Activated naive CD8-positive, alpha-beta T cell treated with anti-CD3 and anti-CD28 coated beads, Interleukin-2, amount 10 ng/mL, durations not matched to agents 7 days and 5 days (primary cell): ENCODE measurements at places on chromosomes 7 and 10. TPM values are rescaled to one million over a fixed set of nuclear protein-coding genes. Genes with fewer than 3 reads are reported as not detected.

Gene TACR2
- total RNA-seq, result not detected

Gene PGAM2
- 0.74 TPM for total RNA-seq

Gene LRRTM3
- total RNA-seq, result not detected

Gene ASB10
- total RNA-seq, result not detected

Gene RET
- 0.22 TPM for total RNA-seq

Gene CRYGN
- 0.91 TPM for total RNA-seq

DNA sequence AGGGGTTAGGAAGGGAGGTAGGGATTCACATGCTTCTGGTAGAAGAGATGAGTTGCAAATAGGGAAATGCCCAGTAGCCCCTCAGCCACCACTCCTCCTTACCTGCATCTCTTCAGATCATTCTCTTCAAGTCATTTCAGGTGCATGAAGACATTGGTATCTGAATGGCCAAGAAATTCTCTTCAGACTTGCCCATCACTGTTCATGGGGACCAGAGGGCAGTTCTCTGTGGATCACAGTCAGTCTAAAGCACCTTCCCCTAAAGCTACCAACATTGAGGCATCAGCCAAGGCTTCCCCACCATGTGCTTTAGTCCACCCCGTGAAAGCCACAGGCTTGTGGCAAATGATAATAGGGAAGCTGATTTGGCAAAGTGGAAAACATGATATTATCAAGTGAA lies 319.4 kb upstream of the ZNF32 start:
- no peak for DNase-seq

GRCh38 chr10:82738592-82738991 lies 863.6 kb downstream of the NRG3 start:
- no peak for DNase-seq

DNA sequence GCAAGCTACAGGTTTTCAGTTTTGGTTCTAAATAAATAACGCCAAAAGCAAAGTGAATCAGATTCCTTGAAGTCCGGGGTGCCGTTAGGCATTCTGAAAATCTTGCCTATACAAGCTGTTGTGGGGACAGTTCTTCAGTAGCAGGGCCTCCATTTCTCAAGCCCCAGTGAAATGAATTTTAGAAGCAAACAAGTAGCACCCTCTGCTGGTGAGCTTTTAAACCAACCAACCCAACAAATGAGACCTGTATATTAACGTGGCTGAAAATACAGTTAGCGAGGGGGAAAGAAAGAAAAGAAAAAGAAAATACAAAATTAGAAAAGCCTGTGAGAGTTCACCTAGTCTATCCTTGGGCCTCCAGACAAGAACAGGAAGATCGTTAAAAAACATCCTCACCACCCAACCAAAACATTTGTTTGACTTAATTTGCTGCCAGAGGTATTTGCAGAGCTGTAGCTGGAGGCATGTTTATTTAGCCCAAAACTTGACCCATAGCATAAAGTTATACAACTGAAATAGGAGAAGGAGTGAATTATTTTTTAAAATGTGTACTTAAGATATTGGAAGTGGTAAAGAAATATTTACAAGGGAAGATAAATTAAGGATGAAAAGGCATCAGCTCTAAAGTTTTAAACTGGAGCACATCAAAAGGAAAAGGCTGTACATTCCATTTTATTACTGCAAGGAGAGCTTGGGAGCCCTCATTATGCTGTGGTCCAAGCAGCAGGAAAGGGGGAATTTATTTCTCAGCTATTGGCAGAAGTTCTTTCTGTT lies 98.9 kb downstream of the DYNC1I1 start:
- DNase-seq, result no peak

DNA sequence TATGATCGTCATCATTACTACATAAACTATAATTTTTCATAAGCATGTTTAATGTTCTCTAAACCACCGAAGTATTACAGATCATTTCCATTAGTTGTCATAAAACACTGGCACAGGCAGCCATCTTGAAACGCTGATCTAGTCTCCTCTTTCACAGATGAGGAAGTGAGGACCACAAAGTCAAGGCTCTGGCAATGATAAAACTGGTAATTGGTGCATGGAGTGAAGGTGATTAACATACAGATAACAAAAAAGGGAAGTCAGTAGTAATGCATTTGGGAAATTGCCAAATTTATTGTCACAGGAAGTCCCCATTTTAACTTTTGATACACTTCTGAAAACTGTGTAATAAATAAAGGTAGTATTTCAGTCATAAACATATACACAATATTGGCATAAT lies 49.3 kb downstream of the FBXL13 start:
- DNase-seq, result no peak

GRCh38 chr10:43912469-43912868 lies 263.8 kb upstream of the ZNF32 start:
- DNase-seq, result no peak

GRCh38 chr10:107103174-107104025 lies 61.1 kb downstream of the SORCS1 start:
- no peak for DNase-seq

DNA sequence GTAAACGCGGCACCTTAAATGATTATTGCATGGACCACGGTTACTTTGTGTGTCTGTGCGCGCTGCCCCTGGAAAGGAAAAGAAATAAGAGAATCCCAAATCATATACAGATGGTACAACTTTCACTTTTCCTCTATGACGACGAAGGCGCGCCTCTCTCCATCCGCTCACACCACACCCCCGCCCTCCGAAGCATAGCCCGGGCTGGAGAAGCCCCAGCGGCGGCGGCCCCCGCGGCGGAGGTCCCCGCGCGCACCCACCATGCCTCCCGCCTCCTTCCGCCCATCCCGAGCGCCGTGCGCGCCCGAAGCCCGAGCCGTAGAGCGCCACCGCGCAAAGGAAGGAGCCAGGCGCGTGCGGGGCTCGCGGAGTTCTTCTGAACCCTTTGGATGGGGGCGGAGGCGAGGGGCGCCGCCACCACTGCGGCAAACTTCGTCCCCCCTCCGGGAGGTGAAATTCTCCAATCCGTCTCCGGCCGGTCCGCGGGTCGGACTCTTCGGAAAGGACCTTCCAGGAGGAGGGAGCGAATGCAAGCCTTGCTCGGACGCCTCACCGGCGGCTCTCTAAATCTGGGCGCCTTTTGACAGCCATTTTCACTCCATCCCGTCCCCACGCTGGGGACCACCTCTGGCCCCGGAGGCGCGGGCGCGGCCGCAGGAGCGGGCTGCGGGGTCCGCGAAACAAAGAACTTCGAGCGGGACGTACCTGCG lies 588 bp downstream of the GLI3 start:
- peak; percentile 51 for DNase-seq

DNA sequence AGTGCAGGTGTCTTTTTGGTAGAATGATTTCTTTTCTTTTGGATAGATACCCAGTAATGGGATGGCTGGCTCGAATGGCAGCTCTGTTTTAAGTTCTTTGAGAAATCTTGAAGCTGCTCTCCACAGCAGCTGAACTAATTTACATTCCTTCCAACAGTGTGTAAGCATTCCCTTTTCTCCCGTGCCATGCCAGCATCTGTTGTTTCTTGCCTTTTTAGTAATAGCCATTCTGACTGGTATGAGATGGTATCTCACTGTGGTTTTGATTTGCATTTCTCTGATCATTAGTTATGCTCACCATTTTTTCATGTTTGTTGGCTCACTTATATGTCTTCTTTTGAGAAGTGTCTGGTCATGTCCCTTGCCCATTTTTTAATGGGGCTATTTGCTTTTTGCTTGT lies 486.3 kb downstream of the GALNT17 start:
- DNase-seq, result no peak

DNA sequence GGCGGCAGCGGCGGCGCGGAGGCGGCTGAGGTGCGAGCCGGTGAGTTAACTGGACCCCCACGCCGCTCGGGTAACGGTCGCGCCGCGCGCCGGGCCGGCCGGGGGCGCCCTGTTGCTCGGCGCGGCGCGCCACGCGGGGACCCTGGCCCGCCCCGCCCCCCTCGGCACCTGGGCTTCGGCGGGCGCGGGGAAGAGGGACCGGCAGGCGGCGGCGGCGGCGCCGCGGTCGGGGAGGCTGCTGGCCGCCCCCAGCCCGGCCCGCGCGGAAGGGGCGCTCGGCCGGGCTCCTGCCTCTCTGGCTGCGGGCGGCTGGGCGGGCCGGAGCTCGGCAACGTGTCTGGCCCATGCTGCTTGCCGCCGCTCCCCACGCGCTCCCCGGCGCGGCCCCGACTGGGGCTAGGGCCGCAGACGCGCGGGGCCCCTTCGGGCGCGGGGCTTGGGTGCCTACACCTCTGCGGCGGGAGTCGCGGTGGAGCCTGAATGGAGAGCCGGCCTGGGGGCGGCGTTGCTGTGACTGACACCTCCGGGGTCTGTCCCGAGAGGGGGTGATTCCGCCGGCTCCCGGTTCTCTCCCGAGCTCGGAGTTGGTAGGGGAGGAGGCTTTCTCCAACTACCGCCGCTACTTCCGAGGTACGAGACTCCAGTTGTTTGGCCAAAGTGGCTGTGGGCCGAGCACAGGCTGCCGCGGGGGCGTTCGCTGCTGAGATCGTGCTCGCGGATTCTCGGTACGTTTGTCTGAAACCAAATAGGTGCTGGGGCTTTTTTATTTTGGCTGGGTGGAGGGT lies 494 bp downstream of the PALS2 start:
- DNase-seq, result peak; percentile 73

GRCh38 chr10:96473866-96474265 lies 39.9 kb downstream of the TLL2 start:
- no peak for DNase-seq

GRCh38 chr10:124652701-124653100 lies 91.5 kb downstream of the FAM53B start:
- no peak for DNase-seq

DNA sequence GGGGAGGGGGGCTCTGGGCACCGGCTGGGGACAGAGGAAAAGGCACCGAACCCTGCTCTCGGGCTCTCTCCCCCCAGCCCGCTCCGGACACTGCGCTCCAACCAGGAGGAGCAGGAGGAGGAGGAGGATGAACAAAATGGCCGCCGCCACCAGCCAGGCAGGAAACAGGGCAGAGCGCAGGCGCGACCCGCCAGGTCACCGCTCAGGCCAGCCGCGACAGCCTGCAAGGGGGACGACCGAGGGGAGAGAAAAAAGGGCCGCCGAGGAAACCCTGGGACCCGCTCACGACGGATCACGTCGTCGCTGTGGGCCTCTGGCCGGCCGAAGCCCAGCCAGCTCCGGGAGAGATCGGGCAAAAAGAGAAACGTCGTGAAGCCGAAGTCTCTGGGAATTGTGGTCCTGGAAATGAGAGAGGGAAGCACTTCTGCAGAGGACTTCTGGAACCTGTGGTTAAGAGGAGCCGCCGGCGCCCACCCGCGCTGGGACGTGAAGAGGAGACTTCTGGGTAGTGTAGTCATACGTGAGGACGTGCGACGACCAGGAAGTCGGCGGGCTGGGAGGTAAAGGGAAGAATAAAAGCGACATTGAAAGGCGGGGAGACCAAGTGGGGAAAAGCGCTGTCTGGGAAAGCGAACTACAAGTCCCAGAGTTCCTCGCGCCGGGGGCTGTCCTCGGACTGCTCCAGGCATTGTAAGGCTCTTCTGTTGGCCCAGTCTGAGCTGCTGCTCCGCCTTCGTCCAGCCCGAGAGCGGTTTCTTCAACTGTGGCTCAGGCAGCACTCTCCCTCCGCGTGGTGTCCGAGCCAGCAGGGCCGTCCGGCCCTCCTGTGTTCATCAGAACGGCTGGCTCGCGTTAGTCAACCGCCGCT lies at the start of gene TIAL1:
Gene TIAL1 (minus strand): TSS at position 428 of the 868 bp plus-strand sequence. CDS start 499 bp downstream, outside the sequence.
- DNase-seq, result peak; percentile 89

DNA sequence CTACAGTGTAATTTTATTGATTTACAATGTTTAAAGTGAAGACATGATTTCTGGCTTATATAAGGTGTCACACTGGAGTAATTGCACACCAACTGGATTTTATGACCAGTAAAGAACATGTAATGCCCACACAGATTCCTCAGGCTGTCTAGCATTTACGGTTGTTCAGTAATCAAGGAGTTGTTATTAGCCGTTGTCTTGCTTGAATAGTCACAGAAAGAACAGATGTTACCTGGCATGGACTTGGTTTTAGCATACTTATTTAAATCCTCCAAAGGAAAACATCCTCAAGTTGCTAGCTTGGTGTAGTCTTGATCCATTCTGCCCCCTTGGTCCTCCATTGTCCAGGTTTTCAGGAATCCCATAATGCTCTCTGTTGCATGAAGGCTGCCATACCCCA lies 65.8 kb downstream of the POU6F2 start:
- DNase-seq, result no peak

DNA sequence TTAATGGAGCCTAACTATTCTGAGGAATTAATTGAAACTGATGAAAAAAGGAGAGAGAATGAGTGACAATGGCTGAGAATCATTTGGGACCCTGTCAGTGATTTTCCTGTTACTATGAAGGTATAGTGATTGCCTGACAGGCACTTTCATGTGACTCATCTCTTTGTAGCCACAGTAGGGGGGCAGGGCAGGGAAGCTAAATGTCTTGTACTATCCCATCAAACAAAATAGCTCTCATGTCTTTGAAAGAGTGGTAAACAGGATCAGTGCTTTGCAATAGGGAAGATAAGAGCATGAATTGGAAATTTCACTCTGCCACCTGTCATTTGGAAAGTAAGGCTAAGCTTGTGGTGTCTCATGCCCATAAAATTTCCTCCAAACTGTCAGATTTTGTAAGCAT lies 94.5 kb upstream of the GSDME start:
- no peak for DNase-seq

- DNase-seq, result no peak
Measured at GRCh38 chr7:15199482-15199881, 296.9 kb upstream of the DGKB start.

- peak; percentile 48 for DNase-seq
Measured at GRCh38 chr7:55309040-55309991, 55.8 kb upstream of the LANCL2 start.

DNA sequence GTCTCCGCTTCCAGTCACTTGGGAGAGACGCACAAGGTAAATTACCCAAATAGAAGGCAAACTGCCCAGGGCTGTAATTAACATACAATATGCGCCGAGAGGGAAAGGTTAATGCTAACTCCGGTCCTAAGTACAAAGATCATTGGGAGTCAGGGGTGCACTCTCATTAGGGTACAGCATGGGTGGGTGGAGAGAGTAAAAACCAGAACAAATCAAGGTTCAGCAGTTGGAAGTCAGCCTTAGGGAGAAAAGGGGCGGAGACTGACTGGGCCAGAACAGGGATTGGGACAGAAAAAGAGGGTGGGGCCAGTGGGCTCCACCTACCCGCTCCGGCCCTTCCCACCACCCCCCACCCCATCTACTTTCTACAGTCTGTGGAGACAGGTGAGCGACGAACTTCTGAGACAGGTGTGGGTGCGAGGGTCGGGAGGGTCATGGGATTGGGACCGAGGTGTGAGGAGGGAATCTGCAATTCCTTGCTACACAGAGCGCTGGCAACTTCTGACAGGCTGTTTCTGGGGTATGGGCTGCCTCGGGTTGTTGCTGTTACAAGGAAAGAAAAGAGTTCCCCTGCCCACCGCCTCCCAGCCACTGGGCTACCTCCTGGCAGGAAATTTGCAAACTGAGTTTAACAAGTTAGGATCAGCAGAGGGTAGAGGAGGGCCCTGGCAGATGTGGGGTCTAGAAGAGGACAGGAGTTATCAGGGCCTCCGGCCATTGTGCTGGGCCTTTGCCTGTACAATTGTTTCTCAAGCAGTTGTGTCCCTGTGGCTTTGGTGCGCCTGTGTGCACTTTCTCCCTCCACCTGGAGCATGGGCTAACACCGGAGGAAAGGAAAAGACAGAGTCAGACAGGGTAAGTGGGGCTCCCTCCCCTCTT lies at the start of gene TMEM139:
Gene TMEM139 (plus strand): TSS at position 368 of the 879 bp plus-strand sequence. CDS start 1,000 bp downstream, outside the sequence.
- no peak for DNase-seq
